ENCODE measurements at places on chromosomes 7 and 10.

DNA sequence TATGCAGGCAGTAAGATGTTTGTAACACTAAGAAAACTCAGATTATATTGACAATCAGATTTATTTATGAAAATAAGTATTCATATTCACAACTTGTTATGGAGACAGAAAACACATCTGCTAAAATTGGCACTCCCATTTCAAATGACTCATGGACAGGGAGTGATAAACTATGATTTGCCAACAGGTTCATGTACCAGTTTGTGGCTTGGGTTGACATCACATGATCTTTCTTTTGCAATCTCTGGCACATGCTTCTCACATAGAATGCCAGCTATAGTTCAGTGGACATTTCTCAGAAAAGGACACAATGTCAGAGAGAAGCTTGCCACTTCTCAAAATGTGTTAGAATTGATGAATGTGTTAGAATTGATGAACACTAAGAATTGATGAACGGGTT, 663.2 kb upstream of the ANKRD30A start:
- no peak for DNase-seq
- H3K36me3 ChIP-seq: no peaks in the 10 kb centered on the region
- H3K4me1 ChIP-seq: no peaks in the 10 kb centered on the region
- H3K27ac ChIP-seq: no peak overlapping the region
- H3K4me3 ChIP-seq: no peak overlapping the region

- no peaks in the 10 kb centered on the region for H3K27me3 ChIP-seq
- no peak overlapping the region for H3K4me3 ChIP-seq
- DNase-seq: no peak
- H3K4me1 ChIP-seq: no peaks in the 10 kb centered on the region
- no peaks in the 10 kb centered on the region for H3K36me3 ChIP-seq
Observed at GRCh38 chr10:120221873-120222485, 235.0 kb upstream of the PLPP4 start.

GRCh38 chr10:5959581-5960069, 17.7 kb downstream of the IL15RA start:
- no peak for DNase-seq
- no peak overlapping the region for H3K27ac ChIP-seq
- H3K27me3 ChIP-seq: no peaks in the 10 kb centered on the region
- H3K4me1 ChIP-seq: no peaks in the 10 kb centered on the region
- H3K36me3 ChIP-seq: peaks cover 20% of the 10 kb centered on the region

GRCh38 chr10:83824099-83824498, 315.2 kb upstream of the GHITM start:
- H3K27ac ChIP-seq: no peak overlapping the region
- H3K4me1 ChIP-seq: no peaks in the 10 kb centered on the region
- H3K4me3 ChIP-seq: no peak overlapping the region
- H3K36me3 ChIP-seq: no peaks in the 10 kb centered on the region
- DNase-seq: no peak

DNA sequence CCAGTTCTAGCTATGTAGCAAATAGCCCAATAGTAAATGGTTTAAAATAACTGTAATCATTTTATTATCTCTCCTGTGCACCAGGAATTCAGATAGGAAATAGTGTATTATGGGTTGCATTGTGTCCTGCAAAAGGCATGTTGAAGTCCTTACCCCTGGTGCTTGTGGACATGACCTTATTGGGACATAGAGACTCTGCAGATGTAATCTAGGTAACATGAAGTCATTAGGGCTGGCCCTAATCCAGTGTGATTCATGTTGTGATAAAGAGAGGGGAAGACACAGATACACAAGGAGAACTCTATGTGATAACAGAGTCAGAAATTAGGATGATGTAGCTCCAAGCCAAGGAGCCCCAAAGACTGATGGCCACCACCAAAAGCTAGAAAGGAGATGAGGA, 462.8 kb downstream of the GALNT17 start:
- H3K36me3 ChIP-seq: no peaks in the 10 kb centered on the region
- H3K27ac ChIP-seq: no peak overlapping the region
- H3K27me3 ChIP-seq: no peaks in the 10 kb centered on the region
- DNase-seq: no peak

DNA sequence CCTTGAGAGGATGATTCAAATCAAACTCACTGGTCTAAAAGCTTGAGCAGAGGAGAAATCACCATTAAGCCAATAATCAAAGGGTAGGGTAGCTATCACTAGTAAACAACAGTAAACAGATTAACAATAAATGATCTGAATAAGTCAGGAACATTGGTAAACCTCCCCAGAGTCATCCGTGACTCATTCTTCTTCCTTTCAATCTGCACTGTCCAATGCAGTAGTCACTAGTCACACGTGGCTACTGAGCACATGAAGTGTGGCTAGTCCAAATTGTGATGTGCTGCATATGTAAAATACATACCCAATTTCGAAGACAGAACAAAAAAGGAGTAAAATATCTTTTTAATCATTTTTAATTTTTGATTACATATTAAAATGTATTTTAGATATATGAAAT, 64.0 kb downstream of the ERCC6 start:
- H3K36me3 ChIP-seq: peaks cover 42% of the 10 kb centered on the region
- H3K4me1 ChIP-seq: no peaks in the 10 kb centered on the region
- H3K4me3 ChIP-seq: no peak overlapping the region
- DNase-seq: no peak

GRCh38 chr10:30596013-30596412, 33.5 kb downstream of the LYZL2 start:
- H3K4me3 ChIP-seq: no peak overlapping the region
- no peaks in the 10 kb centered on the region for H3K27me3 ChIP-seq
- H3K36me3 ChIP-seq: no peaks in the 10 kb centered on the region

DNA sequence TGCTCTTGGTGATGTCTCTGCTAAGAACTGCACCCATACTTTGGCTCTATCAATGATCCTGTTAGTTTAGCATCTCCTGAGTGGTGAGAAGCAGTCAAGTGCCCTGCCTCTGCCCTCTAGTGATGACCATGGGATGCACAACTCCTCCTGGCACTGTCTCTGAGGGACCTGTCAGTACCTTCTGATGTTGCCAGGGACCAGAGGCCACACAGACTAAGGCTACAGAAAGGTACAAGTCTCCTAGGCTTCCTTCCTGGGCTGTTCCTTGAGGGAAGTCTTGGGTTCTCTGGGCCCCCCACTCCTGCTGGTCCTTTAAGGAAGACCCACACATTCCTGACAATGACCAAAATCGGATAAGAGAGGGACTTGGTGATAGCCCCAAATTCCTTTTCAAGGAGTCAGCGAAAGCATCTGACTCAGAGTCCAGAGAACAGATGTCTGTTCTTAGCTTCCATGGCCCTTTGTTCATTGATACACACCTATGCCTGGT, 15.3 kb downstream of the NKX2-3 start:
- H3K4me3 ChIP-seq: no peak overlapping the region
- H3K4me1 ChIP-seq: no peaks in the 10 kb centered on the region
- no peak overlapping the region for H3K27ac ChIP-seq
- no peak for DNase-seq

DNA sequence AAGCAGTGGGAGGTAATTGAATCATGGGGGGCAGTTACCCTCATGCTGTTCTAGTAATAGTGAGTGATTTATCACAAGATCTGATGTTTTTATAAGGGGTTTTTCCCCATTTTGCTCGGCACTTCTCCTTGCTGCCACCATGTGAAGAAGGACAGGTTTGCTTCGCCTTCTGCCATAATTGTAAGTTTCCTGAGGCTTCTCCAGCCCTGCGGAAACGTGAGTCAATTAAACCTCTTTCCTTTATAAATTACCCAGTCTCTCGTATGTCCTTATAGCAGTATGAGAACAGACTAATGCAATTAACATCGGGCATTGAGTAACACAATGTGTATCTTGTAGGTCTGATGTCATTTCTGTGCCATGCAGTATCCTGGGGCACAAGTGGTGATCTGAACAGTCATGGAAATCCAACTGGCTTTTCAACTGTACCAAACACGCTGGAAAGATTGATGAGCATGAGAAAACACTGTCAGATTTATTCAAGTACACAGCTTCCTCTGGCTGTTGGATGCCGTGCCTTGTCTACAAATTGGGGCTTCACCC, 208.6 kb upstream of the KIAA1217 start:
- H3K4me3 ChIP-seq: no peak overlapping the region
- H3K27ac ChIP-seq: no peak overlapping the region
- no peak for DNase-seq
- H3K27me3 ChIP-seq: no peaks in the 10 kb centered on the region
- H3K36me3 ChIP-seq: no peaks in the 10 kb centered on the region

DNA sequence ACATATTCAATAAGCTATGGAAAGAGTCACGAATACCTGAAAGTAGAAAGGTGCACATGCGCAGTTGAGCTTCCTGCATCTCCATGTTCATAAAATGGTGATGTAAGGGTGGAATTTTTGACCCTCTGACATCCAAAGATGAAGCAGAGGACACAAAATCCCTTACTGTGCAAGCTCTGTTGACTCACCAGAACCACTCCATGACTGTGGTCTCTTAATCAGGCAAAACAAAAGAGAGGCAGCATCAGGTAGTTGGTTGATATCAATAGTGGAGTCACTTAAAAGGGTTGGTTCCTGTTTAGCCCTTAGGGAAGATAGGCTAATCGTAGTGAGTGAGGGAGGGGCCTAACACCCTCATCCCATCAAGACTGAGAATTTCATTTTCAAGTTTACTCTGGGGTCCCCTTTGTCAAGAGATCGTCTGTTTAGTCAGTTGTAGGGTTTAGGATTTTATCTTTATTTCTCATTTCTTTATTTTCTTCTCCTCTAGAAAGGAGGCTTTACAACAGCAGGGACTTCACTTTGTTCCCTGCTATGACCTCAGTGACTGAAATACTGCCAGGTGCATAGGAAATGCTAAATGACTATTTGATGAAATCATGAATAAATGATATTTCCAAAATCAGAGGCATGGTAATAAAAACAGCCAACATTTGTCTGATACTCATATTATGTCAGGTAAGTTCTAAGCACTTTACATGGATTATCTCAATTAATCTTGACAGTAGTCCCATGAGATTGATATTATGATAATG, 98.1 kb downstream of the CD36 start:
- no peaks in the 10 kb centered on the region for H3K27me3 ChIP-seq
- no peak for DNase-seq
- H3K27ac ChIP-seq: no peak overlapping the region
- H3K4me3 ChIP-seq: no peak overlapping the region

DNA sequence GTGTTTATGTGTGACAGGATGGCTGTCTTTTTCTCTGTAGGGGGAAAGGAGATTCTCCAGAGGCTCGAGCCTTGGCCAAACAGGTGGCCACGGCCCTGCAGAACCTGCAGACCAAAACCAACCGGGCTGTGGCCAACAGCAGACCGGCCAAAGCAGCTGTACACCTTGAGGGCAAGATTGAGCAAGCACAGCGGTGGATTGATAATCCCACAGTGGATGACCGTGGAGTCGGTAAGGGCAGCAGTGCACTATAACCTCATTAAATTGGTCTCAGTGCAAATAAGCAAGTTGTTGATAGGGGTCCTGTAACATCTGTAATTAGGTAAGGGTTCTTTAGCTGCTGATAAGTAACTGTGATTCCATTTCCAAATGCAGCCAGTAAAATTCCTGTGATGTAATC, 56.4 kb downstream of the AP3M1 start:
- peaks cover 73% of the 10 kb centered on the region for H3K36me3 ChIP-seq
- H3K4me1 ChIP-seq: no peaks in the 10 kb centered on the region
- H3K4me3 ChIP-seq: no peak overlapping the region

- no peak overlapping the region for H3K4me3 ChIP-seq
- no peaks in the 10 kb centered on the region for H3K4me1 ChIP-seq
- no peaks in the 10 kb centered on the region for H3K27me3 ChIP-seq
- no peaks in the 10 kb centered on the region for H3K36me3 ChIP-seq
- no peak overlapping the region for H3K27ac ChIP-seq
- no peak for DNase-seq
Observed at GRCh38 chr10:54133203-54133602, 667.8 kb downstream of the PCDH15 start.

DNA sequence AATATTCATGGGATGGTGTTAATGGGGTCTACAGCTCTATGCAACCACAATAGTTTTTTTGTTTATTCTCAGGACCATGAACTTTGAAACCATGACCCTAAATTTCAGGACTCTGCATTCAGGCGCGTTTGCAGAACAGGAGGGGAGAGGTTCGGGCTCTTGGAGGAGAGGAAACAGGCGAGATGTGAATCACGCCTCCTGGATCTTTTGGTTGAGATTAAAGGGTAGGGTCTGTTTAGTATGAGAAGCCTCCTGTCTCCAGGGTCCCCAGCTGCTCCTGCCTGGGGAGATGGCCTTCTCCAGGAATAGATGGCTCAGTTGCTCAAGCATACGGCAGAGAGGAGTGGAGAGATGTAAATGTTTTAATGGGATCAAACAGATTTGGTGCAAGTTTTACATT, 18.2 kb downstream of the TLL2 start:
- H3K36me3 ChIP-seq: no peaks in the 10 kb centered on the region
- no peak overlapping the region for H3K4me3 ChIP-seq
- no peaks in the 10 kb centered on the region for H3K4me1 ChIP-seq
- H3K27ac ChIP-seq: no peak overlapping the region
- no peaks in the 10 kb centered on the region for H3K27me3 ChIP-seq

DNA sequence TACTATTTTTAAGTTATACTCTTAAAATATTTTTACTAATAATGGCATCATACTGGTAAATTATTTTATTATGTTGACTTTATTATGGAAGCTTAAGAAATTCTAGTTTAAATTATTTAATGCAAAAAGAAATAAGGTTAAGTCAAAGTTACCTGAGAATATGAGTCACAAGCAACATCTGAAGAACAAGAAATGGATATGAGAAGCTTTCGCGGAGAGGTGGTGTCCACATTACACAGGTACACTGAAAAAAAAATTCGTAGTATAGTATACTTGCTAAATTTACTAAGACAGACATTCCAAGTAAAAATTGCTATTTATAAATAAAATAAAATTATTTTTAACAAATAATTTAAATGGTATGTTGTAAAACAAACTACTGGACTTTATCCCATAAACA, 143.8 kb downstream of the AVL9 start:
- no peaks in the 10 kb centered on the region for H3K36me3 ChIP-seq
- H3K27me3 ChIP-seq: no peaks in the 10 kb centered on the region
- H3K4me1 ChIP-seq: peaks cover 4% of the 10 kb centered on the region
- H3K4me3 ChIP-seq: no peak overlapping the region

GRCh38 chr10:62617652-62618051, 186.9 kb upstream of the ADO start:
- no peaks in the 10 kb centered on the region for H3K4me1 ChIP-seq
- H3K36me3 ChIP-seq: no peaks in the 10 kb centered on the region
- H3K27ac ChIP-seq: no peak overlapping the region
- no peaks in the 10 kb centered on the region for H3K27me3 ChIP-seq

Measured in CD4-positive, alpha-beta memory T cell (primary cell).